Stimulated activated CD4-positive, alpha-beta T cell treated with anti-CD3 and anti-CD28 coated beads, Interleukin-4, amount 100 ng/mL, for 4 hours (primary cell): ENCODE measurements at places on chromosomes 7 and 10.

- no peak for DNase-seq
Measured at GRCh38 chr10:5591336-5591824, 66.6 kb downstream of the CALML3 start.

DNA sequence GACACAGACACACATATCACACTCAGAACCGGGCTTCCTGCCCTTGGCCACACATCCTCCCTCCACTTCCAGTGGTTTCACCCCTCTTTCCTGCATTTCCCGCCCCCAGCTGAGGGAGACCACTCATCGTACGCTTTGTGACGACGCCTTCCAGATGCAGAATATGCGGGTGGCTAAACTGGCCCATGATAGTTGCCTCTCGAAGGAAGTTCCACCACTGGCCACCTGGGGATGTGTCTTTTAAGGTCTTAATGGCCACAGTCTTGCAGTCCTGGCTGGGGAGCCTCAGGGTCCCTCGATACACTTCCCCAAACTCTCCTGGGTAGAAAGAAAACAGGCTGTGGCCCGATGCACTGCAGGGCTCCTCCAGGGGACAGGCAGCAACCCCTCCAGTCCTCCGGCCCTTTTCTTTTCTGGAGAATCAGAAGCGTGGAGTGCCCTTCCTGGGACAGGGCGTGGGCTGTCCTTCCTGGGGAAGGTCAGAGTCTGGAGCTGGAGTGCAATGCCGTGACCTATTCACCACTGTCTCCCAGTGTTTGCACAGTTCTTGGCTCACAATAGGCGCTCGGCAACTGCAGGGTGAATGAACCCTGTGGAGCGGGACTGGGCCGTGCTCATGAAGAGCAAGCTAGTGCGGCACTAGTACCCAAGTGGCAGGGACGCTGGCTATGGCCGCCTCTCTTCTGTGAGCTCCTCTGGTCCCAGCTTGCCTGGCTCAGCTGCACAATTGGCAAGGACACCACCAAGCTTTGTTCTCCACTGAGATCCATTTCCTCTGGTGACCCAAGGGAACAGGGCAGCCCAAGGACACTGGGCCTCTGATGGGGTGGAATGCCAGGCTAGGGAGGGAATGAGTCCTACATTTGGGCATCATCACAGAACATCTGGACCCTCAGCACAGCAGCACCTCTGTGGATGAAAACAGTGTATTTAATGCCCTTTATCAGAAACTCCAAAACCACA lies 13.2 kb downstream of the EPHA1 start:
- no peak for DNase-seq

GRCh38 chr7:158161194-158161593 lies 426.4 kb downstream of the PTPRN2 start:
- no peak for DNase-seq

DNA sequence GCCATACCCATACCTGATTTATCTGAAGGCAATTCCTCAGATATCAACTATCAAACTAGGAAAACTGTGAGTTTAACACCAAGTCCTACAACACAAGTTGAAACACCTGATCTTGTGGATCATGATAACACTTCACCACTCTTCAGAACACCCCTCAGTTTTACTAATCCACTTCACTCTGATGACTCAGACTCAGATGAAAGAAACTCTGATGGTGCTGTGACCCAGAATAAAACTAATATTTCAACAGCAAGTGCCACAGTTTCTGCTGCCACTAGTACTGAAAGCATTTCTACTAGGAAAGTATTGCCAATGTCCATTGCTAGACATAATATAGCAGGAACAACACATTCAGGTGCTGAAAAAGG lies 69.0 kb upstream of the RSBN1L start:
- no peak for DNase-seq
